ENCODE measurements at places on chromosomes 3 and 15.

DNA sequence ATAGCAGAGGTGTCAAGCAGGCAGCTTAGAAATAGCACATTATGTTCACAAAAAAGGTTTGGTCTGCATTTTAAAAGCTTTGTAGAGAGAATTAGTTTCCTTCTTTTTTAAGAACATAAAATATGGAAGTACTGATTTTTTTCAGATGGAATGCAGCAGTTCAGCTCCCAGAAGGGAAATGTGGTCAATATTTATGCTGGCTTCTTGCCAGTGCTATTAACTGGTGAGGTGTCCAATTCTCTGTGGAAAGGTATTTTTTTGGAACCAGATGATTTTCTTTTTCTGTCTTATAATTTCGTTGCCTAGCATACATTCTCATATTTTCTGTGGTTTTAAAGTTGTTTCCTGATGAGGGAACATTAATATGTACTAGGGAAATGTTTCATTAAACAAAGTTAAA is 211.4 kb upstream of the ZNF385D start:
- no peak for DNase-seq

- no peak for DNase-seq
These were observed 280.4 kb downstream of the CD47 start for GRCh38 chr3:107810171-107811071.

GRCh38 chr3:120764206-120764605 is 21.7 kb downstream of the GTF2E1 start:
- DNase-seq = no peak

GRCh38 chr3:55297245-55297644 is 189.9 kb downstream of the WNT5A start:
- no peak for DNase-seq

GRCh38 chr3:29168696-29169095 is 112.2 kb upstream of the RBMS3 start:
- no peak for DNase-seq

DNA sequence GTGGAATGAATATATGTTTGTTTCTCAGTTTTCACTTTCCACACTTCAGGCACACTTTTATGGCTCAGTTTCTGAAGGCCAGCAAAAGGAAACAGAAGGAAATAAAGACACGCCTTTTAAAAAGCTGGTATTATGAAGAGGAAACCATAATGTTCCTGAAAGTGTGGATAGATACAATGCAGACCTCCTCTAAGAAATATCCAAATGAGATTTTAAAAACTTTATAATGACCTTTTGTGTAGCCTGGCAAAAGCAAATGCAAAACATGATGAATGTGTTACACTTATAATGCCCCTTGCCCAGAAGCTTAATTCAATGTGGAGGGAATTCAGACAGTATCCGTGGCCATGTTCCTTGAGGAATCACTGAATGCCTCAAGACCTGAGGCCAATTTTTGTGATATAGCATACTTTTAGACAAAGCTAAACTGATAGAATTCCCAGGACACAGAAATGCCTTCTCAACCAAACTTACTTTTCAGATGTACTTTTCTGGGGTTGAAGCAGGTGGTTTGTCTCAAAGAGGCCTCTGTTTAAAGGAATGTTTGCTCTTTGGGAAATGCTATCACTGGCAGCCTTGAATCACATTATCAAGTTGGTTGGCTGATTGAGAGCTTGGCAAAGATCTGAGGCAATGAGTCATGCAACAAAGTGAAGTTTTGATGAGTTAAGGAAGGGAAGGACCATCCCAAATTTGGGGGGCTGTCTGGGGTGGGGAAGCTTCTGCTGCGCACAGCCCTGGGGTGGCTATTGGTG is 77.1 kb upstream of the CACNA2D3 start:
- no peak for DNase-seq

All from mesenteric fat pad (tissue), 1 donor.